ENCODE measurements at places on chromosomes 4 and X. TPM values are rescaled to one million over a fixed set of nuclear protein-coding genes. Genes with fewer than 3 reads are reported as not detected.

PCYT1B gene
- 33.9 TPM for total RNA-seq

JAKMIP1 gene
- total RNA-seq = 5.1 TPM

RAB33A gene
- total RNA-seq = 5.1 TPM

FAAH2 gene
- total RNA-seq = 24.6 TPM

JADE3 gene
- 22.0 TPM for total RNA-seq

TSPAN7 gene
- total RNA-seq = 8.6 TPM

TADA2B gene
- 12.6 TPM for total RNA-seq

ANTXR2 gene
- total RNA-seq = 28.3 TPM

PDCL2 gene
- not detected for total RNA-seq

PITX2 gene
- 0.59 TPM for total RNA-seq

HMX1 gene
- total RNA-seq = 0.19 TPM

CT83 gene
- total RNA-seq = not detected

SMR3B gene
- total RNA-seq = not detected

ZCCHC18 gene
- 5.1 TPM for total RNA-seq

NCAPG gene
- total RNA-seq = 132 TPM

FRG2 gene
- not detected for total RNA-seq

VEGFD gene
- total RNA-seq = 0.46 TPM

SLC2A9 gene
- not detected for total RNA-seq

VSIG4 gene
- total RNA-seq = not detected

TENT5D gene
- total RNA-seq = 0.12 TPM

RNF212 gene
- 3.4 TPM for total RNA-seq

SCD5 gene
- total RNA-seq = 36.9 TPM

EPGN gene
- not detected for total RNA-seq

FGFBP1 gene
- not detected for total RNA-seq

STK32B gene
- total RNA-seq = 2.6 TPM

SMIM31 gene
- not detected for total RNA-seq

PF4V1 gene
- not detected for total RNA-seq

RAB9A gene
- total RNA-seq = 30.5 TPM

HEPH gene
- total RNA-seq = 168 TPM

PAGE2B gene
- total RNA-seq = not detected

PRR32 gene
- total RNA-seq = not detected

CYTL1 gene
- total RNA-seq = 1.1 TPM

EMCN gene
- not detected for total RNA-seq

MBTPS2 gene
- total RNA-seq = 8.4 TPM

RP2 gene
- total RNA-seq = 17.2 TPM

MAGEC3 gene
- total RNA-seq = not detected

CT45A2 gene
- total RNA-seq = not detected

All from neural progenitor cell (in vitro differentiated cells).